ENCODE measurements at places on chromosomes 12 and 14.
A peak's percentile ranks its signal among the peaks of the same experiment; 100 is the strongest.

- no peak for DNase-seq
Measured at GRCh38 chr12:119249383-119250155, 70.8 kb downstream of the HSPB8 start.

DNA sequence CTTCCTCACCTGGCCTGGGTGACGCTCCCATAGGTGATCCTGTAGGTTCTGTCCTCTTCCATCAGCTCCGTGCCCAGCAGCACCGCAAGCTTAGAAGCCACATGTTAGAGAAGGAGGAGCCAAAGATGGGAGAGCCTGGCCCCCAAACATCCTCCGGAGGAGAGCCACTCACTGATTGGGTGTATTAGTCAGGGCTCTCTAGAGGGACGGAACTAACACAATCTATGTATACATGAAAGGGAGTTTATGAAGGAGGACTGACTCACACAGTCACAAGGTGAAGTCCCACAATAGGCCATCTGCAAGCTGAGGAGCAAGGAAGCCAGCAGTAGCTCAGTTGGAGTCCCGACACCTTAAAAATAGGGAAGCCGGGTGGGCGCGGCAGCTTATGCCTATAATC is 1273.1 kb upstream of the TMEM132C start:
- no peak for DNase-seq

GRCh38 chr12:115457798-115458197 is 773.8 kb upstream of the TBX3 start:
- DNase-seq: no peak

DNA sequence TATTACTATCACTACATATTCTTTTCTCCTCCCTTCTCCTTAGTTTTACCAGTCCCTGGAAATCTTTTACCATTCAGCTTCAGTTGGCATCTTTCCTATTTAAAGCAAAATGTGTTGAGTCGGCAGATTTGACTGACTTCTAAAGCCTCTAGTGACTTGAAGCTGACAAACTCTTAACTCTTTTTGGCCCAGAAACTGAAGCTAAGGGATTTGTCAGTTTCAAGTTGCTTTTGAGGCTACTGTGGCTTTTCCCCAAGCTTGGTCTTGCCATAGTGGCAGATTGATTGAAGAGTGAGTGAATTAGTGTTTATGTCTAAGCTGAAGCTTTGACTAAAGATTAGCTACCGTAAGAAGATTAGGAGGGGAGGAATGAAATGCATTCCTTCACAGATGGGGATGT is 104.0 kb downstream of the ETNK1 start:
- no peak for DNase-seq

- DNase-seq: no peak
Measured at GRCh38 chr12:2650261-2651067, 144.3 kb upstream of the FKBP4 start.

DNA sequence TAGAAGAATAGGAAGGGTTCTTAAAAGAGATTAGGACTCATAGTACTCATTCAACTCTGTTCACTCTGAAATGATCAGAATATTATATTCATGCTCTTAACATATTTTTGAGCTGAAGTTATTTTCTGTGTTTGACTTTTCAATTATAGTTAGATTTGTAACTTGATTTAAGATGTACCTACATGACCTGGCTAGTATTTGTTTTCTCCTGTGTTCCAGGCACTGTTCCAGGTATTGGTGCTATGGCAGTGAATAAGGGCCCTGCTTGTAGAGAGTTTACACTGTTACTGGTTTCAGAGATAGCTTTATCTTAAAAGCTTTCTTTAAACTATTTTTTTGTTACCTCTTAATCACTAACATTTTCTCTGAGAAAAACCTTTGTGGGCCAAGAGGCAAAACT is 19.1 kb upstream of the SLC17A8 start:
- no peak for DNase-seq

DNA sequence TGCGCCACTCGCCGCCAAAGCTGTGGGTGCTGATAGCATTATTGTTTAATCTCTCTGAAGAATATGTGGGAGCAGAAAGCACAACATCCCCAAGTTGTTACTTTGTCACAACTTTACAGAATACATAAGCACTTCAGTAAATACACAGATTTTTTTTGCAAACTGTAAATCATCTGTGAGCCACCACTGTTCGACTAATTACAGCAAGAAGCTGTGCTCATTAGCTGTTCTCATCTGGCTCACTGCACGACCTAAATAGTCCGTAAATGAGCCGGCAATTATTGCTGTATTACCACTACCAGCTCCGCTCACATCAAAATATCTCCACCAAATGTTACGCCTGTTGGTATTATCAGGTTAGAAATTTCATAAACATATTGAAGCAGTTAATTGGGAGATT is 228.9 kb upstream of the PRKD1 start:
- no peak for DNase-seq

DNA sequence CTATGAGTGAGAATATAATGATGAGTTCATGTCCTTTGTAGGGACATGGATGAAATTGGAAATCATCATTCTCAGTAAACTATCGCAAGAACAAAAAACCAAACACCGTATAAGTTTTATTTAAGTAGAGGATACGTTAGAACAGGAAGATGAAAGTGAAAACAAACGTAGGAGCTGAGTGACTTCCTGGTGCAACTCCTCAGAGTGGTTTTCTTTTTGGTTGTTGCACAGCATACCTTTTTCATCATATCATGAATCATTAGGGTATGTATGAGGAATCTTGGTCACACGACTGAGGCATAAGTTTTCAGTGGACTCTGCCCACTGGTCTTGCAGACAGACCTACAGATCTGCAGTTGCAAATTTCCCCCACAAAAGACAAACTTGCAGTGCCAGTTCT is 199.0 kb downstream of the LRFN5 start:
- no peak for DNase-seq

DNA sequence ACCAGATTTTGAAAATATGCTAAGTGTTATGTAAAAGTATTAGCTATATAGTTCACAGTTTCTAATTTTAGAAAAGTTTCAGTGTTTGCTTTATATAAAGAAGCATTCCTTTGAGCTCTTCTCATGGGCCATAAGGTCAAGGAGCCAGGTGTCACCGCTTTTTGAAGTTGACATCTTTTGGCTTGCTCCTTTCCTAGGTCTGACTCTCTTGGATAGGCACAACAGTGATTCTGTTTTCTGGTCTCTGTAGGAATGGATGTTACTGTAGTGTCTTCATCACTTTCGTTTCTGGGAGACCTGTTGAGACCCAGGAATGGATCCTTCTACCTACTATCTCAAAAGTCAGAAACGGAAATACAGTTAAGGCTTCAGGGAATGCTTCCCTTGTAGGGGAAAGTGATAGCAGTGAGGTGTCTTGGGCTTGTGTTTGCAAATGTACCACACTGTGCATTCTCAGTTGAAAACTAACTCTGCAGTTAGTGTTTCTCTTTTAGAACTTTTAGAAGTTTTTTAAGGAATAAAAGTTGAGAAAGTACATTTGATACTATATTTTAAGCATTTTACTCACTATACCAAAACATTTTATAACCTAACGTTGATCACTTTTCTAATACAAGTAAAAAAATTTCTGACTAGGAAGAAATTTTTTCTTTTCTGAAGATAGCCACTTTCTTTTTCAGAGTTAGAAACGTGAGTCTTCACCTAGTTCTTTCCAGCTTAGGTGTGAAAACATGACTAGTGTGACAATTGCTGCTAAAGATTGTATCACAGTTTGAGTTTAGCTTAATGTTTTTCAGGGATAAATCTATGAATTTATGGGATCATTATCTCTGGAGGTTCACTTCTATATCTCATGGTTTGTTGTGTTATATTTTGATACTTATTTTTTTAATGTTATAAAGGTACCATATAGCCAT is 20.8 kb downstream of the VRK1 start:
- no peak for DNase-seq

- no peak for DNase-seq
Measured at GRCh38 chr14:78469947-78470346, 299.8 kb downstream of the NRXN3 start.

DNA sequence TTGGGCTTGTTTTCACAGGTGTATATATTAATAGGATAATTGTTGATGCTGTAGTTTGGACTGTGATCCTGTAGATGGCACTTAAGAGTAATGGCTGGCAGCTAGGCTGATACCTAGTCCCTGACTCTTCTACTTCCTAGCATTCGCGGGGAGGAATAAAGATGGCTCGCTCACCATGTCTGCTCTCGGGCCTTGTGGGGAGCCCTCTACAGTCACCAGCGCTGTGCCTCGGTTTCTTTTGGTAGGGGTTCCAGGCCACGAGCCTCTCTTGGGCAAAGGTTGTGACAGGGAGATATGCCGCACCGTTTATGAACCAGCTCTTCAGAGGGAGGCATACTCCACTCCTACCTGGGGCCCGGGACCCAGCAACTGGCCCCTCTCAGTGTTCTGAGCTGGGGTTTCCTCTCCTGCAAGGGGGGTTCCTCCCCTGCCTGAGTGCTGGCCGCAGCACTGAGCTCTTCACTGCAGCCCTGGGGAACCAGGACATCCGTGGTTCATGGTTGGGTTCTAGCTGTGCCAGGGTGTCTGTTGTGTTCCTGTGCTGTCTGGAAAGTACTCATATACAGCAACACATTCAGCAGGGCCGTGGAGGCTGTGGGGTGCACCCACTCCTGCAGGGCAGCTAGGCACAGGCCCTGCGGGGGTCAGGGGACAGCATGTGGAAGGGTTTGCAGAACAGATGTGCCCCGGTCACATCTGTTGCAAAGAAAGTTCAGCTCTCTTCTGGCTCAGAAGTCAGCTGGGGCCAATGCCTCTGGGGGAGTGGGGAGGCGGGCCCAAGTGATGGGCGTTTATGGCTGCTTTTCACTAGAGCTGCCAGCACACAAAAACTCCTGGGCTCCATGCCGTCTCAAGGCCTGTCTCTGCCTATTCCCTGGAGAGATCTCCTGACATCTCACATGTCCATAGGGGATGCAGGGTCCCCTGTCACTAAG is 147.9 kb downstream of the PPFIA2 start:
- DNase-seq: no peak

- DNase-seq: no peak
Measured at GRCh38 chr14:37088356-37089215, 83.8 kb downstream of the SLC25A21 start.

- DNase-seq: no peak
Measured at GRCh38 chr12:49227713-49228112, 37.2 kb upstream of the TUBA1C start.

- DNase-seq: no peak
Measured at GRCh38 chr12:27968972-27969623, 3.4 kb downstream of the PTHLH start.

DNA sequence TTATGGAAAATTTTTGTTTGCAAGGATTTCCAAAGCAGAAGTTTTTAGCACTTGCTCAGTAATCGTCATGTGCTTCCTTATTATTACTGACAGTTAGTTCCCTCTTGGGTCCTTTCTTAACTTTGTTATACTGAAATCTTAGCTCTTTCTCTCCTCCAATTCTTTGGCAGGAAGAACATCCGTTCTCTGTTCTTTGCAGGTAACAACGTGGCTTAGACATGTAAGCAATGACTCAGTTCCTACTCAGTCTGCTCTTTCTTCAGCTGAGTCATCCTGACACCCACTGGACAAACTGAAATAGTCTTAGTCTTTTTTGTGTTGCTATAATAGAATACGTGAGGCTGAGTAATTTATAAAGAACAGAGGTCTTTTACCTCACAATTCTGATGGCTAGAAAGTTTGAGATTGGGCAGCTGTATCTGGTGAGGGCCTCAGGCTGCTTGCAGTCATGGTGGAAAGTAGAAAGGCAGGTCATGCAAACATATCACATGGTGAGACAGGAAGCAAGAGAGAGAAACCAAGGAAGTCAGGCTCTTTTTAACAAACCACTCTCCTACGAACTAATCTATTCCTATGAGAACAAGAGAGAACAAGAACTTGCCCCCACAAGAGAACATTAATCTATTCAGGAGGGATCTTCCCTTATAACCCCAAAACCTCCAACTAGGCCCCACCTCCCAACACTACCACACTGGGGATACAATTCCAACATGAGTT is 49.2 kb downstream of the TESPA1 start:
- DNase-seq: peak; percentile 5
